Fibroblast of skin of abdomen (primary cell): ENCODE measurements at places on chromosomes 12 and 14.

DNA sequence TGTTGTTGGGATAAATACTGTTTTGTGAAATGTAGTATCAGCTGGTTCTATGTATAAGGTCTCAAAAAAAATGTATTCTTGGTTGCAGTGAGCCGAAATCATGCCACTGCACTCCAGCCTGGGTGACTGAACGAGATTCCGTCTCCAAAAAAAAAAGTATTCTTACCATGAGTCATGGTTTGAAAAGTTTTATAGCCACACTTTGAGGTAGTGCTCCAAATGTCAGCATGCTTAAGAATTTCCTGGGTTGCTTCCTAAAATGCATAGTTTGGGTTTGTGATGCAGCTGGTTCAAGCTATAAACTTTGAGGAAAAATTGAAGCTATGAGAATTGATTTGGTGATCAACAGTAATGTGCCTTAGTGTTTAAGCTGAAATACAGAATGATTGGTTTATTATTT, 48.0 kb downstream of the ETNK1 start:
- DNase-seq = peak; percentile 84

DNA sequence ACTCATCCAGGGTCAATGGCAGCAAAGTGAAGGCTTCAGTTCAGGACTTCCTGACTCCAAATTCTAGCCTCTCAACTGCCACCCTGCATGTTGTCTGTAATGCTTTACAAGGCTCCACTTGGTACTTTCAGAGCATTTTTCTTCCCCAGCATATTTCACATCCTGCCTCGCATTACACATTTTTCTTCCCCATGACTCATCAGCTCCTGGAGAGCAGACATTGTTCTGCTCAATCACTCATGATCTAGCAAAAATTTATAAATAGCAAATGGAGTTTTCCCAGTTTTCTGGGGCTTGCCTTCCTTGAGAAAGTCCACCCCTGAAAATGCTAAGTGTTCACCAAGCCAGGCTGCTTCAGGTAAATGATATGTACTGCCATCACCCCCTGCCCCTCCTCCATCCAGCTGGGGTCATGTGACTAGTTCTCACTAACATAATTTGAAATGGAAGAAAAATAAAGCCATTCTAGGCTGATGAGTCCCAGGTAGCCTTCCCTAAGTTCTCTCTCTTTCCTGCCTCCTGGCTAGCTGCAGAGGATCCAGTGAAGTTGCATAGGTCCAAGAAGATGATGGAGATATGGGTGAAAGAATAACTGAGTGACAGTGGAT, 69.4 kb downstream of the ARMH4 start:
- peak; percentile 92 for DNase-seq

DNA sequence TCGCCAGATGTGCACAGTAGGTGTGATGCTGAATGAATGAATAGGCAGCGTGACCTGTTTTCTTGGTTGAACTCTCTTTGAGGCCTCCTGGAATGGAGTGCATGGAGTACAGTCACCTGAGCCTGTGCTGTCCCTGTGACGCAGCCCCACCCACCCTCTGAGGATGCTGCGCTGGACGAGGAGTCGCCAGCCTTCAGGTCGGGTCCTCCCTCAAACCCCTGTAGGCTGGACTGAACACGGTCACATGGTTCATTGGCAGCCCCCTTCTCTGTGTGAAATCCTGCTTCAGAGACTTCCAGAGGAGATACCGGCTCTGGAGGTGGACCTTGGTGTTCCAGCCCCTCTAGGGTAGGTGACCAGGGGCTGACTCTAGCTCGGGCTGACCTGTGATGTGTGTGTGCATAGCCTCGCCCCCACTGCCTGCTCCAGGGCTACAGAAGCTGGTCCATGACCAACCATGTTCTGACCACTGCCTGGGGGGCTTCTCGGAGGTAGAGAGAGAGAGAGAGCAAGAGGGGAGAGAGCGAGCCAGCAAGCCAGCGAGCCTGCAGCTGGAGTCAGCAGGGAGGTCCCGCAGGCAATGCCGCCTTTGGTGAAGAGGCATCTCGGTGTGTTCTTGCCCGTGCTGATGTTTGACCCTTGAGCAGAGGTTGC, 158.0 kb upstream of the RTL1 start:
- no peak for DNase-seq

- peak; percentile 82 for DNase-seq
Observed at GRCh38 chr12:70032076-70032475, 207.0 kb downstream of the MYRFL start.

DNA sequence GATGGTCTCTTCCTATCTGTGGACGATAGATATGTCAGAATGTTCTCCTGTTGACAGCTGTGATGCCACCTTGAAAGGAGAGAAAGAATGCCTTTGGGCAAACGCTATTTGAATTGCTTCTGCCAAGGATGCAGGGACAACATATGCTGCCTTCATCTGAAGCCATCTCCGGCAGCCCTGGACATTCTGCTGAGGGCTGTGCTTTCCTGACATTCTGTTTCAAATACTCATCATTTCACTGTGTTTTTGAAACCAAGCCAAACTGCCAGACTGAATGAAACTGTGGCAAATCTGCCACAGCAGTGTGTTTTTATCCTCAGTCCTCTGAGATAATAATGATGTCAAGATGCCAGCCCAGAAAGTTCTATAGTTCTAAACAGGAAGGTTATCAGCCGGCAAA, 85.8 kb upstream of the BCAT1 start:
- no peak for DNase-seq

- DNase-seq = peak; percentile 51
Observed at GRCh38 chr12:28603239-28603638, 413.0 kb downstream of the CCDC91 start.

DNA sequence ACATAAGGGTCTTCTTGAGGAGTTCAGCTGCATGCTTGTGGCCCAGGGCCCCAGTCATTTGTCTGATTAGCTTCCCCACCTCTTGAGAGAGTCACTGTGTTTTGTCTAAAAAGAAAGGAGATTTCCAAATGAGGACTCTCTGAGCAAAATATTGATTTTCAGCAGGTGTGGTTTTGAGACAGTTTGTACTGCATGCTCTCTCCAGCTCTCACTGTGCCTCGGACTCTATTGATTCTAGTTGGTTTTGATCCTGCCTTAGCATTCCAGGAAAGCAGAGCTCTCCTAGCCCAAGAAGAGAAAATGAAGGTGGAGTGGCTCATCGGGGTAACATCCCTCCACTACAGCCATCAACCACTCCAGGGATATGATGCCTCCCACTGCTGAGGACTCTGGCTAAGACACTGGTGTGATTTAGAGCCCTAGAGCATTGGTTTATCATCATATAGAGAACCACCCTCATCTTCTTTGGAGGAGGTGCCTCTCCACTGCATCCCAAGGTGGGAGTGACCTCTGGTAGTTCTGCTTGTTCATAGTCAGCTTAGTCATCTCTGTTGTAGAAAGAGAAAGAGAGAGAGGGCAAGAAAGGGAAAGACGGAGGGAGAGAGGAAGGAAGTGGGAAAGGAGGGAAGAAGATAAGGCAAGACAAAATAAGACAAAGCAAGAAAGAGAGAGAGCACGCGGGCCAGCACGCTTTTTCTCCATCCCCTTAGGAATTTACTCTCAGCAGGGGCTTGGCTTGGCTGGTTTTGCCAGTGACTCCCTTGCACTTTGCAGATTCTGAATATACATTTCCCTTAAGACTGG, 365.6 kb downstream of the DPF3 start:
- peak; percentile 43 for DNase-seq

- no peak for DNase-seq
Observed at GRCh38 chr14:63905370-63905769, 52.6 kb downstream of the SYNE2 start.

DNA sequence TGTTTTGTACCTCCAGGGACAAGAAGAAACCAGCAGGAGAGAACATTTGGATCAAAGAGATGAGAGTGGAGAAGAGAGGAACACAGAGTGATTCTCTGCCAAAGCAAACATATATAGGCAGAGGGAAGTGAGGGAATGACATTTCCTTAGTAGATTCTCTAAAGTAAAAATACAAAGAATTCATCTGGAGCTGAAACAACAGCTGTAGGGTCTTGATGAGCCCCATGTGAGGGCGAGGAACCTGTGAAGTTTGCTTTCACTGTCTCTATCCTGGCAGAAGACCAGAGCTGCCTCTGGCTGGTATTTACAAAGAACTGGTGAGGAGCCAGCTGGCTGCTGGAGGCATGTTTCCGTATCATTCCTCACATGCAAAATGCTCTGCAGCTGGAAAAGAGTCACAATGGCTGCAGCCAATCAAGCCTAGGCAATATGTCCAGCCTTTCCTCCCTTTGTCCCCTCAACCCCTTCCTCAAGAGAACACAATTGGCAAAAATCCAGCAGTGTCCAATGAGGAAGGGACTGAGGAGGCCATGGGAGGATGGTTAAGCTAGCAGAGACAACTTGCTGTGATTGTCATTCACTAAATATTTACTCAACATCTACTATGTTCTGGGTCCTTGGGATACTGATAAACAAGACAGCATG, 122.5 kb downstream of the PHLDA1 start:
- DNase-seq = peak; percentile 75

- DNase-seq = no peak
Observed at GRCh38 chr14:95233702-95234241, 76.4 kb upstream of the DICER1 start.

DNA sequence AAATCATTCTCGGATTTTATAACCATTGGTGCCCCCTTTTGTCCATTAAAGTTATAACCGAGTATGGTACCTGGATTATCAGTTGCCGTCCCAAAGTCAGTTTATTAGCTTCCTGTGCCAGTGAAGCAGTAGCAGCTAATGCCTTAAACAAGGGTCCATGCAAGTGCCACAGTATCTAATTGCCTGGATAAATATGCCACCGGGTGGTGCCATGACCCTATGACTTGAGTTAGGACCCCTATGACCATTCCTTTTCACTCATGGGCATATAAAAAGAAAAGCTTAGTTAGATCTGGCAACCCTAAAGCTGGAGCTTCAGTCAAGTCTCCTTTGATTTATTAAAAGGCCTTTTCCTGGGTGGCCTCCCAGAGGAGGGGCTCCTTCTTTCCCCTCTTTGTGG, 1314.6 kb downstream of the TMEM121 start:
- DNase-seq = no peak

- DNase-seq = no peak
Observed at GRCh38 chr12:46468160-46468559, 95.6 kb upstream of the SLC38A2 start.

- DNase-seq = no peak
Observed at GRCh38 chr12:76312315-76312714, 35.9 kb downstream of the BBS10 start.

GRCh38 chr14:57383125-57383745, 7.2 kb upstream of the NAA30 start:
- DNase-seq = no peak

GRCh38 chr14:88975043-88975830, 150.8 kb downstream of the TTC8 start:
- DNase-seq = no peak

DNA sequence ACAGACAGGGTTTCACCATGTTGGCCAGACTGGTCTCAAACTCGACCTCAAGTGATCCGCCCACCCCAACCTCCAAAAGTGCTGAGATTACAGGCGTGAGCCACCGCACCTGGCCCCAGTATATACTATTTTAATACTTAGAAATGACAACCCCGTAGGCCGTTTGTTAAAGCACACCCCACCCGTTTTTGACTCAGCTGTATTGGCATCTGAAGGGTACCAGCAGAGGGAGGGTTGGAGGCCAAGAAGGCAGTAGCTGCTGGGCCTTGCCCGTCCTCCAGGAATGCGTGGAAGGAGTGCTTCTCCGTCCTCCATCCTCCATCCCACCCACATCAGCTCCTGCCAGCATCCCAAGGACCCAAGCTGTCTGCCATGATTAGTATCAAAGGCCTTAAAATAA, 6.3 kb upstream of the NIN start:
- no peak for DNase-seq

DNA sequence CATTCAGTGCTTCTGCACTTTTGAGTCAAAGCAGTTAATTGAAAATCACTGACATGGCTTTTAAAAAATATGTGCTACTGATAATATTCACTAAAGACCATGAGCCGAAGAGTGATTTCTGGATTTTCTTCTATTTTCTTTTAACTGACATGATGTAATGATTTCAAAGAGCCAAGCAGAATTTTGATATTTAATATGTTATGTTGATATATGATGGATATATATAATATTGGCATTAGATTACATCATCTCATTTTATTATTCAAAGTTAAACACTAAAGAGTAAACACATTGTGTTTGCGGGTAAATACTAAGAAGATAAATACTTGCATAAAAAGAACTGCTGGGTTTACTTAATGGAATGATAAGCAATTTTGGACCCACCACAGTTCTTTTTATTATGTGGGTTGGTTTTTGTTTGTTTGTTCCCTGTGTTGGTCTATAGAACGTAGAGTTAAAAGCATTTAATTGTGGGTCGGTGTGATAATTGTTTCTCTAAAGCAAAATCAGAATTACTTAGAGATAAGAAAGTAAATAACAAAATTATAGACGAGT, 692 bp downstream of the SPIC start:
- DNase-seq = no peak

DNA sequence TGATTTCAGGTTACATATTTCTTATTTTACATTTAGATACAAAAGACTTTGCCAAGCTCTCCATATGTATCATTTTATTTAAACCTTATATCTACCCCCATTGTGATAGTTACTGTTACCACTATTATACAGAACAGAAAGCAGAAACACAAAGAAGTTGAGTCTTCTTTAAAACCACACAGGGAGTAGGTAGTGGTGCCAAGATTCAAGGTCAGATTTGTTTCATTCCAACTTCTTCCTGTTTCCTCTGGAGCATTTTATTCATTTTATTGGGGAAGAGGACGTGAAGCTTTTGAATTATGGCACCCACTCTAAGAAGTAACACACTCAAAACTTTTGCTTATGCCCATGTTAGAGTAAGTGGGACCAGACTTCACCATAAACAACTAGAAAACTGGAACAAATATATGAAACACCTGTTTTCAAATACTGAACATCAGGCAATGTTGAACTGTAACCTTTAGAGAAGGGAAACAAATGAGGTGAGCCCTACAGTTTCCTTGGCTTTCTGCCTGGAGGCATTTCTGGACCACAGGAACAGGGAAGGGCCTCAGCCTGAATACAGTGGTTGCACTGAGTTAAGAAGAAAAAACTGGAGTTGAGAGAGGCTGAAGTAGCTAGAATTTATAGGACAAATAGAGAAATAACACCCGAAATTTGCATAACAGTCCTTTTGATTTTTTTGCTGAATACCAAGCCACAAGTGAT, 160.4 kb upstream of the SSTR1 start:
- DNase-seq = no peak

DNA sequence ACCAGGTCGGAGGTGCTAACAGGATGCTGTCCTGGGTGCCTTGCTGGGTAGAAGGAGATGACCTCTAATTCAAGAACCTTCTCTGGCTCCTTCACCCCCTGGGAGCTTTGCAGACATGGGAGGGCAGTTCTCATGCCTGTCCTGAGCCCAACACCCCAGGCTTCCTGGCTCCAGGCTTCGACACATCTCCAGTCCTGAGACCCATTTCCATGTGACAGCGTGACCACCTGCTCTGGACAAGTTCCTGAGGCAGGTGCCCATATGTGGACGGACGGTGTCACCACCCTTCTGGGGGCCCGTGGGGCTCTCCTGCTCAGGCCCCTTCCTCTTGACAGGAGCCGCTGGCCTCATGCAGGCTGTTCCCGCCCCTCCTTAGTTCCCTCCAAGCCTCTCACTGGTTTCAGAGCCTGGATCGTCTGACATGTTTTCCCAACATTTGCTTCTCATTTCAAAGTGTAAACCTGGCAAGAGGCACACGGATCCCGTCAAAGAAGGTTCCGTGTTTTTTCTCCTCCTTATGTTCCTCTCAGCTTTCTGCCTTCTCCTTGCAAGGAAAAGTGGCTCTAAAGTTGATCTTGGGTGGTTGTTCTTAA, 291.9 kb upstream of the RTL1 start:
- DNase-seq = no peak
